ENCODE measurements at places on chromosomes 2 and 18.
A peak's percentile ranks its signal among the peaks of the same experiment; 100 is the strongest.

GRCh38 chr18:78303519-78304191 is 676.0 kb upstream of the SALL3 start:
- no peak for DNase-seq

GRCh38 chr2:152467677-152468410 is 132.9 kb downstream of the FMNL2 start:
- no peak for DNase-seq

- no peak for DNase-seq
Observed at GRCh38 chr2:33522576-33522975, 46.1 kb downstream of the RASGRP3 start.

DNA sequence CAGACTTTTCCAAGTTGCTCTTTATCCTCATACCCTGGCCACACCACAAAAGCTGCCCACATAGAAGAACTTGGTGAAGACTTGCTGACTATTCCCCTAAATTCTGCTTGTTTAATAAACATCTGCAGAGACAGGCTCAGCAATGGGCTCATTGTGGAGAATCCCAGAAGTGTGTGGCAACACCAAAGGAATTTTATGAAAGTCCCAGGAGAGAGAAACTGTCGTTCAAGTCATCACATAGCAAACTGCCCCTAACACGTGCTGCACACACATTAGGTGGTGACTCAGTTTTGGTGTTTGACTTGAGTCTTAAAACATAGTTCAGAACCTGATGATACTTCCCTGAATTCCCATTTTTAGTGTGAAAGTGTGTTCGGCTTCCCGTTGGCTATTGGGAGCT is 38.6 kb downstream of the CYP1B1 start:
- no peak for DNase-seq

DNA sequence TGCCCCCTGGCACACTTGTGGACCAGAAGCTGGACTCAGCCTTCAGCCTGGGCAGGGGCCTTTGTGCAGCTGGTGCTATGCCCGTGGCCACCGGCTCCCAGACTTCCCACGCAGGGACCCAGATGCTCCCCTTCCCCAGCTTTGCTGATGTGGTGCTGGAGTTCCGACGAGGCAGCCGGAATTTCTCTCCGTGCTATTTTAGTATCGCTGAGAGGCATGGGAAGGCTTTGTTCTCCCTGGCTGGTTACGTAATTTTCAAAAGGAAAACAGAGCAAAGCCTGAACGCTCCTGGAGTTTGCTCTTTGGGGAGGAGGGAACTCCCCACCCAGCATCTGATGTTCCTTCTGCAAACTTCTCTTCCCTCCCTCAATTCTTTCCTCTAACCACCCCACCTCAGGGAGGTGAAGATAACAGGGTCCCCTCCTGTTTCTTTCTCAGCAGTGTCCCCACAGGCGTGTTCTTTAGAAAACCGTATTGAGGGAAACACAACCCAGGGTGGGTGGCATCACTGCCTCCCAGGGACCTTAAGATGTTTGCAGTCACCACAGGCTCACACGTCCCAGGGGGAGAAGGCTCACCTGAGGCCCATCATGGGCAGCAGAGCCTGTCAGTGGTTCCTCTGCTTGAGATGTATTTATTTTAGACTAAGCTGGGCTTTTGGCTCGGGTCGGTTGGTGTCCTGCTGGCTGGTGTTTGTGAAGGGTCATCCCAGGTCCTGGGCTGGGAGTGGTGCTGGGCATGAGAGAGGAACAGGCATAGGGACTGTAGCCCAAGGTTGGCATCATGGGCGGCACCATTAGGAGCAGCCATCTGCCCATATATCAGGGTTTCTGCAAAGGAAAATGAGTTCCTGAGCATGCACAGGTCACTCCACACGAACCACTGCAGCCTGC is 95.0 kb downstream of the MAPK4 start:
- DNase-seq = peak; percentile 40

DNA sequence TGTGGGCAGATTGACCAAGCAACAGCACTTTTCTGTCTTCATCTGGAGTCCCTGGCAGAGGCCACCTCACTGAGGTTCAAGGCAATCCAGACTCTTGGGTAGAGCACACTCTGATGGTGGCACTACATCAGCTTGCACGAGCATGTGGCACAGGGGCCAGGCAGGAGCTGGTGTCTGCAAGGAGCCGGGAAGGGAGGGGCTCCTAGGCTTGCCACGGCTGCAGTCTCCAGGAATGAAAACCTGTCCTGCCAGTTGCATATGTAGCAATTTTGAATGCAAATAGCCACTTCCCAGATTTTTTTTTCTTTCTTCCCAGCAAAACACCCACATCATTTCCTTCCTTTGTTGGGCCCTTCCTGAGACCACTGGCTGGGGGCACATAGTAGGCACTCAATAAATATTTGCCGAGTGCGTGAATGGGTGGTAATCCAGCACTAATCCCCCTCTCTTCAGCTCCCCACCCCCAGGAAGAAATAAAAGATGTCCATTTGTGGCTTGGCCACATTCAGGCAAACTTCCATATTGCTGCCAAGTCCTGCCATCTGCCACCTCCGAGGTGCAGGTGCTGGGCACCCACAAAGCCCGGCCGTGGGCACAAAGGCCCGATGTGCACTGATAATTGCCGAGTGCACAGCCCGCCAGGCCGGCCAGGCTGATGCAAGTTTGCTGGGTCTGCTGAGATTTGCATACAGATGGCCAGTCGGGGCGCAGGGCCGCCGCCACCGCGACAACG is 72.4 kb downstream of the MYCN start:
- no peak for DNase-seq

DNA sequence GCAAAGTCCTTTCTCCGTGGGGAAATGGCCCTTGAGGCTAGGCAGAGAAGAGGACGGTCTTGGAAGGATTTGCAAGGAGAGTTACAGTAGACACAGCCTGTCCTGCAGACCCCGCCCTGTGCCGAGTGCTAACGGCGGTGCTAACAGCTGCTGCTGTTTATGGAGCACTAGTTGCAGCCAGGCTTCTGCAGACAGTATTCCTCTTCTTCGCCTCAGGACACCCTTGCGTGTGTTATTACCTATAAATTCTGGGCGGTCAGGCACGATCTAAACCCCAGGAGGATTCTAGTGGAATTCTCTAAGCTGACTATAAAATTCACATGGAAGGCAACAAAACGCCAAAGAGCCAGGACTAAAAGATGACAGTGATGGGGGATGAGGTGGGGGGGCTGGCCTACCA is 139.8 kb downstream of the GLI2 start:
- no peak for DNase-seq

GRCh38 chr2:45505138-45505537 is 105.9 kb downstream of the SRBD1 start:
- no peak for DNase-seq

GRCh38 chr2:101012054-101012705 is 10.1 kb downstream of the RPL31 start:
- no peak for DNase-seq

GRCh38 chr2:14881651-14882327 is 249.3 kb downstream of the LRATD1 start:
- no peak for DNase-seq

DNA sequence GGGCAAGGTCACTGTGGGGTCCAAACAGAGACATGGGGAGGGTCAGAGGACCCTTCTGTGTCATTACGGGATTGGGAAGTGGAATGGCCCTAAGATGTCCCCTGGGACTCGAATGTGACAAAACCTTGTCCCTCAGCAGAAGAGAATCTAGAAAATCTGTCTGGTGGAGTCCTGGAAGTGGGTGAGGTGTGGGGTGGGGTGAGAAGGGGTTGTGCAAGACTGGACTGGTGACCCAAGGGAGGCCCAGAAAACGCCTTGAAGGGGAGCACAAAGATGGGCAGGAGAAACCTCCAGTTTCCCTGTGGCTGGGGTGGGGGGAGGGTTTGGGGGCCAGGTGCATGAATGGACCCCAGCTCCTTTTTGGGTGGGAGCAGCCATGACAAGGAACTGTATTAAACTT is 79.6 kb downstream of the TCF7L1 start:
- no peak for DNase-seq
